ENCODE measurements at places on chromosomes 6 and 20. TPM values are rescaled to one million over a fixed set of nuclear protein-coding genes. Genes with fewer than 3 reads are reported as not detected.

Gene LGSN
- not detected for total RNA-seq

Gene SOBP
- 1.0 TPM for total RNA-seq

Gene COL9A3
- 1.9 TPM for total RNA-seq

Gene HEY2
- total RNA-seq: not detected

Gene PRDM13
- total RNA-seq: not detected

Gene EHMT2
- 58.9 TPM for total RNA-seq

Data from dermis blood vessel endothelial cell (primary cell).